Activated CD4-positive, alpha-beta T cell treated with anti-CD3 and anti-CD28 coated beads for 36 hours (primary cell): ENCODE measurements at places on chromosomes 7 and 10.

DNA sequence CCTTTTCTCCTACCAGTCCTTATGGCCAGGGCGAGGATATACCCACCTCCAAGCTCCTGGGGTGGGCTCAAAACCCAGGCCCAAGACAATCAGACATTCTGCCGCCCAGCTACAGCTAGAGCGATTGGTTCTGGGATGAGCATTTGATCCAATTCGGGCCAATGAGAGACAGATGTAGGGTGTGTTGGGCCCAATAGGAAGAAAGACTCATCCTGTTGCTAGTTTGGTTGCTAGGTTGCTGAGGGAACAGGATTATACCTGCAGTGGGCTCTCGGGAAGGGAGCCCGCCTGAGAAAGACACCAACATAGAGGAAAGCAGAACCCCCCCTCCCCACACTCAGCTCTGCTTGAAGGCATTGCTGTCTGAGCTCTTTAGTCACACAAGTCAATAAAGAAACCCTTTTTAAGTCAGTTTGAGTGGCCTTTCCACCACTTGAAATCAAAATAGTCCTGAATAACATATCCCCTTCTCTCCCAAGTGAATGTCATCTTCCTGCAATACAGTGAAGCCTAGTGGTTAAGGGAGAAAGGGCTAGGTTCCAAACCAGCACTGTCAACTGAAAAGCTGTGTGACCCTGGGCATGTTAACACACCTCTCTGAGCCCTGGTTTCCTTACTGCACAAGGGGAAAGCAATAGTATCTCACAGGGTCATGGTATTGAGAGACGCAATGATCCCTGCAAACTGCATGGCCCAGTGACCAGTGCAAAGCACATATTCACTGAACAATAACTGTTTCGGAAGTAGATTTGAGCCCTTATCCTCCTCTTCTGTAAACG lies 21.8 kb downstream of the ITPRIP start:
- DNase-seq = no peak

DNA sequence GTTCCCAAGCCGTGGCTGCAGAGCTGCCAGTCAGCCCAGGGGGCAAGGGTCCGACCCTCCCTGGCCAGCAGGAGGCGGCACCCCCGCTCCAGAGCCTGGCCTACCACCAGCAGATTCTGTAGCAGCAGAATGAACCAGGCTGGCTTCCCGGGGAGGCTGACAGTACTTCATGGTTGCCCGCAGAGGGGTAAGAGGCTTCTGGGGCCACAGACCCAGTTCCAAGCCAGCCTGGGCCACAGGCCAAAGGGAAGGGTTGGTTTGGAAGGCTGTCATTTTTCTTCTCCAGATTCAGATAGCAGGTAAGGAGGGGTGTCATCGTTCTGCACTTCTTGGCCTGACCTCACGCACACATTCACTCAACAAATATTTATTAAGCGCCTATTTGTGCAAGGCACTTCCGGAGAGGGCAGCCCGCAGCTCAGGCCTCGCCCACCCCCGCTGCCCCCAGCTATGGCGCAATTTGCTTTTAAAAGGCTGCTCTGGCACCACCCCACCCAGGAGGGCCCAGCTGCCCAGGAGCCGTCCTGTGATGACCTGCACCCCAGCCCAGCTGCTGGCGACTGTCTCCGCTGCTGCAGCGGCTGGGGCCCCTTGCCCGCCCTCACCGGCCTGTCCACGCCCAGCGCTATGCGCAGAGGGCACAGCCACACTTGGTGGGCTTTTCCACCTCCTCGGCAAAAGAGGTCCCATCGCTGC lies 168.5 kb downstream of the LCOR start:
- DNase-seq = no peak

DNA sequence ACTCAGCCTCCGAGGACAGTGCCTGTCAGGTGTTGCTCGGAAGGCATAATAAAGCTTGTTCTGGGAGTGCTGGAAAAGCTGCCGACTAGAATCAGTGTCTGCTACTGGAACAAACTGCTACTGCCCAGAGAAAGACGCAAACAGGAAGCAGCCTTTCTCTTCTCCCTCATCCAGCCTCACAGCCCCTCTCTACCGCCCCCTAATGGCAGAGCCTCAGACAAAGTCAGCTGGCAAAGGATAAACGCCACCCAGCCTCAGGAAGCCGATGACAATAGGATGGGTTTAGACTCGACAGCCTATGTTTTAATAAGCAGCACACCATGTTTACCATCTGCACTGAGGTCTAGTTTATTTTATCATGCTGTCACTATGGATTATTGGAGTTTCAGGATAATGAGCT lies 169.5 kb upstream of the LYZL1 start:
- DNase-seq = peak; percentile 51

GRCh38 chr10:84375011-84375410 lies 46.6 kb downstream of the CCSER2 start:
- peak; percentile 53 for DNase-seq

DNA sequence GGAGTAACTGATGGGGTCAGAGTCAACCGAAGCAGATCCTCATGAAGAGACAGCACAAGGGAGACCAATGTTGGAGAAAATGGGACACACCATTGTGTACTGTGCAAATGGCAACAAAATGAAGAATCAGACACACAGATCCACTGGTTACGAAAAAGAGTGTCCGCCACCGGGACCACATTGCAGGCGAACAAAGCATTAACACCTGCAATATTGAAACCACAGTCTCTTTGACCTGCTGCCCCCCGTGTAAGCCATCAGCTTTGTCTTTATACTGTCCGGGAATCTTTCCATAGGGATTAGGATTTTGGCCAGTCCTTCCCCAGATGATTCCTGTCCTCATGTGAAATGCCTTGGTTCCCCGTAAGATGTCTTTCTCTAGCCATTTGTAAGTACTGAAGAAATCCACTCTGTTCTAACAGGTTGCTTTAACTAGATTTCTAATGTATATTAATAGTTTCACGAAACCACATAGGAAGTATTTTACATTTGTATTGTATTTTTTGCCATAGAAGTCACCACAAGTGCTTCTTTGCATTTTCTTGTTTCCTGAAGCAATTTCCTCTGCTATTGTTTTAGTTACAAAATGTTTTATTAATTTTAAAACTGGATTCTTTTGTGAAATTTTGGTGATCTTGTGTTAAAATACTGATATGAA lies 140.8 kb upstream of the NFE2L3 start:
- no peak for DNase-seq

DNA sequence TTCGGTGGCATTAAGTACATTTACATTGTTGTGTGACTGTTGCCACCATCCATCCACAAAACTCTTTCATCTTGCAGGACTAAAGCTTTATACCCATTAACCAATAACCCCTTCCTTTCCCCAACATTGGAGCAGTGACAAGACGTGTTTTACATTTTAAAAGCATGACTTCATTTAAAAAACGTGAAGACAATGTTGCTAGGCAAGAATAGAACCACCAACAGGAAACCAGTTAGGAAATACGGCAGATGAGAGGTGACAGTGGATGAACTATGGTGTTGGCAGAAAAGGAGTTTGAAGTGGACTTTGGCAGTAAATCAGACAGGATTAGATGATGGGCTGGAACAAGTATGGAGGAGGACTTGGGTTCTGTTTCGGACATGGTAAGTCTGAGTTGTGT lies 17.0 kb downstream of the TMEM236 start:
- no peak for DNase-seq
